SJCRH30 (cell line): ENCODE measurements at places on chromosomes 11 and 22.

DNA sequence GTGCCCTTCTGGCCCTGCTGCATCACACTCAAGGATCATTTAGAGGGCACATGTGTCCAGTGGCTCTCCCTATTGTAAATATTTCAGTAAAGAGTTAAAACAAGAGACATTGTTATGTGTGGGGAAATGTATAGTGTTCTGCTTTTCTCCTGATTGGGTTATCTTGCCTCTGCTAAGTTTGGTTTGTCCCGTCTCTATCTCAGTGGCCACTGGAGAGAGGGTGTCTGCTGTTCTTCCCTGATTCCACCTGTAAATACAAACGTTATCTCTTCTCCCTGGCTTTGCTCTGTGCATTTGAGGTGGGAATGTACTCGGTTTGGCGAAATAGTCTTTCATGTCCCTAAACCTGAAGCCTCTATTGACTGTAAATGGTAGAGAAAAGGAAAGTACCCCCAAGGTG, 6.3 kb downstream of the MIEF1 start:
- no peak overlapping the region for H3K27ac ChIP-seq
- DNase-seq, result no peak
- H3K4me3 ChIP-seq, result no peak overlapping the region

- no peaks in the 10 kb centered on the region for H3K4me1 ChIP-seq
- H3K36me3 ChIP-seq, result no peaks in the 10 kb centered on the region
Observed at GRCh38 chr11:7204778-7205177, 46.9 kb upstream of the SYT9 start.

DNA sequence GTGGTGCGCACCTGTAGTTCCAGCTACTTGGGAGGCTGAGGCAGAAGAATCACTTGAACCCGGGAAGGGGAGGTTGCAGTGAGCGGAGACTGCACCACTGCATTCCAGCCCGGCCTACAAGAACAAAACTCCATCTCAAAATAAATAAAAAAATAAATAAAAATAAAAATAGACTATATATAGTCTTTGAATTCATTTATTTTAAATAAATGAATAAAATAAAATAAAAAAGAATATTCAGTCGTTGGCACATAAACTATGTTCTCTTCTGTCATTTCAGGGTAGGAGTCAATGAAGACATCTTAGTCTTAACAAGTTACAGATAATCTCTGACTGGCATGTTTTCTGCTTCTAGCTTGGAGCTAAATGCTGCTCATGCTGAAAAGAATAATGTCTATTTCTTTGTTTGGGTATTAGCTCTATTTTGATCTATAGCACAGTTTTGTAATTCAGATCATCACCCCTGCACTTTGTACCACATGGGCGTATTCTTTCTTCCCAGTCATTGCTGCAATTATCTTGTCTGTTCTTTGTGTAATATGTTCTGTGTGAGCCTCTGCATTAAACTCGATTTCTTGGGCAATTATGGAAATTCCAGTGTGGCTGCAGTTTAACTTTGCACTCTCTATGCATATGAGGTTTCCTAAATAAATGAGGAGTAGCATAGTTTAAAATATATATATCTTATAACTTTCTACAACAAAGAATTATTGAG, 1.4 kb upstream of the MS4A14 start:
- DNase-seq, result no peak
- H3K36me3 ChIP-seq, result no peaks in the 10 kb centered on the region
- H3K4me3 ChIP-seq, result no peak overlapping the region
- H3K4me1 ChIP-seq, result no peaks in the 10 kb centered on the region
- no peak overlapping the region for H3K27ac ChIP-seq

- H3K27me3 ChIP-seq, result no peaks in the 10 kb centered on the region
- no peak for DNase-seq
- no peak overlapping the region for H3K4me3 ChIP-seq
- H3K36me3 ChIP-seq, result peaks cover 34% of the 10 kb centered on the region
Observed at GRCh38 chr11:65432100-65432650, 9.6 kb downstream of the NEAT1 start.

DNA sequence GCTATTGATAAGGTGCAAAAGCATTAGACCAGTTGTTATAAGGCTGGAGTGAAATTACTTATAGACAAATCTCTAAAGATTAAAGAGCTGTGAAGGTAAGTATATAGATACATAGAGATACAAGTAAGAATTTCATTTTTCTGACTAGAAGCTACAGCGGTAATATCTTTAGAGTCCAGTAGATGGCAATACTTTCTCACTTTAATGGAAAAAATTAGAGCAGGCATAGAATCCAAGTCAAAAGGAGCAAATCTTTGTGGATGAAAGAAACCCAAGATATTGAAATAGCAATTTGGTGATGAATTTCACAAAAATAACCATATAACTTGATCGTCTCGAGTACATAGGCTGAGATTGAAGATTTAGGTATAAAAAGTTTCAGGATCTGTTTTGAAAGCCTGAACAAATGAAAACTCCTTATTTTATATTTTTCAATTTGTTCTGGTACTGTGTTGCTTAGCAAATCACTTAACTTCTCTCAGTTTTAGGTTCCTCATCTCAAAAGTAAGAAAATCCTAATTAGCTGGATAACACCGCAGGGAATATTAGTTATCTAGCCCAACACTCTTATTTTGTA, 81.9 kb downstream of the UVRAG start:
- H3K27me3 ChIP-seq, result no peaks in the 10 kb centered on the region
- H3K27ac ChIP-seq, result no peak overlapping the region
- peaks cover 2% of the 10 kb centered on the region; the same call in 1 of the 2 replicates for H3K36me3 ChIP-seq
- H3K4me1 ChIP-seq, result no peaks in the 10 kb centered on the region
- DNase-seq, result peak; percentile 68
- H3K4me3 ChIP-seq, result no peak overlapping the region
